ENCODE measurements at places on chromosomes 4 and X. TPM values are rescaled to one million over a fixed set of nuclear protein-coding genes. Genes with fewer than 3 reads are reported as not detected.

GRCh38 chr4:2178986-2179385 is 62.9 kb downstream of the HAUS3 start:
- H3K4me3 ChIP-seq, result no peak overlapping the region
- H3K36me3 ChIP-seq, result peaks cover 13% of the 10 kb centered on the region
- H3K4me1 ChIP-seq, result peaks cover 4% of the 10 kb centered on the region
- H3K27ac ChIP-seq, result no peak overlapping the region
- no peak for DNase-seq
- H3K27me3 ChIP-seq, result no peaks in the 10 kb centered on the region

DNA sequence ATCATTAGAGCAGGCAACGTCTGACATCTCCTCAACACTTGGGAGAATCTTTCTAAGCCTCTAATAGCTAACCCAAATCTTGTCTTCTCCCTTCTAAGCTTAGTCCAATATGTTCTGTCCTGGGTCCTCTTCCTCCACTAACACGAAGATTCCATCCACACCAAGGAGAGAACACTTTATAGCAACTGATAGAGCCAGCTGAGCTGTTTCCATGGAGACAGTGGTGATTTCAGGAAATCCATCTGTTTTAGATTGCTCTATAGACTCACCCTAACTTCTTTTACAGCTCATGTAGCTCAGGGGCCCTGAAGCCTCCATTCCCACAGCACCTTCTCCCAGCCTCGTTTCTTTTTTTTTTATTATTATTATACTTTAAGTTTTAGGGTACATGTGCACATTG is 37.4 kb downstream of the SCD5 start:
- no peak for DNase-seq
- H3K36me3 ChIP-seq, result no peaks in the 10 kb centered on the region

GRCh38 chr4:129092631-129093190 is 628 bp downstream of the SCLT1 start:
- H3K4me1 ChIP-seq, result peaks cover 39% of the 10 kb centered on the region
- no peaks in the 10 kb centered on the region for H3K27me3 ChIP-seq
- no peak for DNase-seq
- no peak overlapping the region for H3K27ac ChIP-seq

GRCh38 chr4:7792616-7793015 is 147.0 kb downstream of the AFAP1 start:
- no peak for DNase-seq
- no peaks in the 10 kb centered on the region for H3K27me3 ChIP-seq
- H3K4me1 ChIP-seq, result no peaks in the 10 kb centered on the region
- no peak overlapping the region for H3K27ac ChIP-seq
- H3K4me3 ChIP-seq, result no peak overlapping the region
- H3K36me3 ChIP-seq, result no peaks in the 10 kb centered on the region

DNA sequence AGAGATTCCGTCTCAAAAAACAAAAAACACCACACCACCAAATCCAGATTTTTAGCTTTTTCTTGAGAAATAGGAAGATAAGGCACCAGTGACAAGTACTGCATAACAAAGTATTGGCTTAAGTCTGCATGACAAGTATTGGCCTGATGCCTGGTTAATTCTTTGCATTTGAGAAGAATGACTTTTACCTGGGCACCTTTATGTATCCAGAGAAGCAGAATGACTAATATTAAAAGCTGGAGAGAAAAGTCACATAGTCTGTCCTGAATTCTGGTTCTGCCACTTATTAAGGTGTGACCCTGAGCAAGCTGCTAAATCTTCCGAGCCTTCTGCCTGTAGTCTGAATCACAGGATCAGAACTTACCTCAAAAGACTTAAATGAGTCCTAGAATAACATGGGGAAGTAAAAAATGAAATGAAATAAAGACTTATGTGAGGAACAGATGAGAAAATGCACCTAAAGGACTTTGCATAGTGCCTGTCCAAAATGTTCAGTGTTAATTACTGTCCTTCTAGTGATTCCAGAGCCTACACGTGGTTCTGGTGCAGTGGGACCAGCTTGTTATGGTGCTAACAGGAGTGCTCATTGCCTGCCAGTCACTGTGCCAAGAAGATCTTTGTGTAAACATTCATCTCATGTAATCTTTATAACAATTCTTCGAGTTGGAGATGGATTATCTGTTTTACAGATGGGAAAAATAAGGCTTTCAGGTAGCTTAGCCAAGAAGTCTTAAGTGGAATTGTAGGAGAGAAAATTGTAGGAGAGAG is 31.6 kb downstream of the UGDH start:
- H3K4me3 ChIP-seq, result no peak overlapping the region
- H3K27me3 ChIP-seq, result no peaks in the 10 kb centered on the region
- no peaks in the 10 kb centered on the region for H3K4me1 ChIP-seq
- DNase-seq, result no peak
- no peak overlapping the region for H3K27ac ChIP-seq

DNA sequence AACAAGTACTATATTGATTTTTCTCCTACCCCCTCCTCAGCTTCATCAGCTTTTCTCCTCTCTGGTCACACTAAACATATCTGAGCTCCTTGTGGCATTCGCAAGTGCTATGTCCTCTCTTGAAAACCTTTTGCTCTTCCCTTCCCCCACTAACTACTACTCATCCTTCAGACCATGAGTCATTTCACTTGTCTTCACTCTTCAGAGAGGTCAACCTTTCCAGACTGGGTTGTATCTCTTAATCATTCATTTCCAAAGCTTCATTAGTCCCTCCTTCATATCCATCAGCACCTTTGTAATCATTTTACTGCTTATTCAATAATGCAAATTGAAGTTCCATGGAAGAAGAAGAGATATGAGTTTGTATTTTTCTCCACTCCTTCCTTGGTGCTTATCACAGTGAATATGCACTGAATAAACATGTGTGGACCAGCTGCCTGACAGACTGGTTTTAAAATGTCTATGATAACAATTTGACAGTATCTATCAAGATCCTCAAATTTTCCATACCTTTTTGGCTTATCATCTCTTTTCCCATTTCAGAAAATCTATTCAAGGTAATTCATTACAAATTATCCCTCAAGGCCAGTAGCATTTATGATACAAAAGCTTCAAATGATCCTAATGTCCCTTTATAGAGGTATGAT is 28.4 kb downstream of the DDX60L start:
- H3K4me1 ChIP-seq, result peaks cover 40% of the 10 kb centered on the region
- no peak overlapping the region for H3K4me3 ChIP-seq
- H3K27me3 ChIP-seq, result no peaks in the 10 kb centered on the region
- peak overlapping the region; percentile 71 for H3K27ac ChIP-seq
- peaks cover 68% of the 10 kb centered on the region for H3K36me3 ChIP-seq

DNA sequence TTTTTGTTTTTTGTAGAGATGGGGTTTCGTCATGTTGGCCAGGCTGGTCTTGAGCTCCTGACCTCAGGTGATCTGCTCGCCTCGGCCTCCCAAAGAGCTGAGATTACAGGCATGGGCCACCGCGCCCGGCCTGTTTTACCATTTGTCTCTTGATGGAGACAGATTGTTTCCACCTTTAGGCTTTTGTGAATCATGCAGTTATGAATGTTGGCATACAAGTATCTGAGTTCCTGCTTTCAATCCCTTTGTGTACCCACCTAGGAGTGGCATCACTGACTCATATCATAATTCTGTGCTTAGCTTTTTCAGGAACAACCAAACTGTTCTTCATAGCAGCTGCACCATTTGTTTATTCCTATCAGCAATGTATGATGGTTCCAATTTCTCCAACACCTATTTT is 20.2 kb upstream of the MGST2 start:
- H3K4me3 ChIP-seq, result no peak overlapping the region
- H3K36me3 ChIP-seq, result no peaks in the 10 kb centered on the region
- no peak for DNase-seq
- H3K4me1 ChIP-seq, result no peaks in the 10 kb centered on the region
- H3K27ac ChIP-seq, result no peak overlapping the region
- peaks cover 2% of the 10 kb centered on the region for H3K27me3 ChIP-seq

DNA sequence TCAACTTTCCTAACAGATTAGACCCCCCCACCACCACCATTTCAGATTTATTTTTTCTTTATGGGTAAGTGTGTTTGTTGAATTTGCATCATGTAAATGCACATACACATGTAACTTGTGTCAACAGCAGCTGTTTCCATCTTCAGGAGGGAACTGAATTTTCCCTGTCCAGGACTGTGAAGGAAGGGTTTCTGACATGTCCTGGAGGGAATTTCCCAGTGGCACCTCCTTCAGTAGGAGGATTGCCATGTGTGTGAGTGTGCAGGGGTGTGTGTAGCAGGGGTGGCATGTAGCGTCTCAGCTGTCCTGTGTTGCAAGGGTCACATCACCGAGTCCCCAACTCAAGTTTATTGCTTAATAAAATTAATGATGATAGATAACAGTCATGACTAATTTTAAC is 19.7 kb downstream of the HERC6 start:
- DNase-seq, result no peak
- no peak overlapping the region for H3K4me3 ChIP-seq
- peaks cover 42% of the 10 kb centered on the region for H3K36me3 ChIP-seq
- H3K27ac ChIP-seq, result no peak overlapping the region
- H3K27me3 ChIP-seq, result no peaks in the 10 kb centered on the region
- H3K4me1 ChIP-seq, result no peaks in the 10 kb centered on the region

DNA sequence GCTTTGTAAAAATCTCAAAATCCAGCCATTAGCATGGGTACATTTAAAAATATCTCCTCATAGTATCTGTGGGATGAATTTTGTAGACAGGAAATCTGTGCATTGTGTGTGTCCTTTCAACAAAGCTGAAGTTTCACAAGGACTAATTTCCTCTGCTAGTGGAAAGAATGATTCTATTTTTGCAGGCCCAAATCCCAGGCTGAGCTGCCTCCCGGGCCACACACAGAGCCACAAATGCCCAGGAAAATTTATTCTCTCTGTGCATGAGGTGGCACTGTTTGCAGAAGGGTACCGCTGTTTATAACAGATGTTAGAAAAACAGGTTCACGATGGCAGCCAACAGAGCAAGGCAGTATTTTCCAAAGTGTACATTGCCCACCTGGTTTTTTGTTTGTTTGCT is 11.0 kb upstream of the VCX3B start:
- no peak for DNase-seq
- no peak overlapping the region for H3K27ac ChIP-seq
- no peaks in the 10 kb centered on the region for H3K27me3 ChIP-seq
- no peak overlapping the region for H3K4me3 ChIP-seq

DNA sequence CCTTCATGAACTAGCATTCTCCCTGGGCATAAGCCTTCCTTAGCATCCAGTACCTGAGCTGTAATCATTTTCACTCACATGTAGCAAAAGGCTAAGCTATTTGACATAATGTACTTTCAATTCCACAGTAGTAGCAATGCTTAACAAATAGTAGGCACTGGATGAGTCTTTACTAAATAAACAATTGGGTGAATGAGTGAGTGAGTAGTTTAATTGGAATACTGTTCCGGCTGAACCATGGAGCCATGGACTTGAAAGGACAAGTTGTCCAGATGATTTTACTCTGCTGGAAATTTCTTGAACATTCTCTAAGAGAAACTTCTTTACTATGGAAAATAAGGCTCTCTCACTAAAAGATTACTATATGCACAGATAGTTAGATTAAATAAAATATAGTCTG is 159.3 kb downstream of the FAM47B start:
- H3K36me3 ChIP-seq, result no peaks in the 10 kb centered on the region
- no peak for DNase-seq

GRCh38 chrX:29487714-29488113 is 727.6 kb upstream of the MAGEB2 start:
- H3K4me3 ChIP-seq, result no peak overlapping the region
- DNase-seq, result no peak
- H3K36me3 ChIP-seq, result no peaks in the 10 kb centered on the region
- no peaks in the 10 kb centered on the region for H3K4me1 ChIP-seq
- H3K27me3 ChIP-seq, result no peaks in the 10 kb centered on the region
- H3K27ac ChIP-seq, result no peak overlapping the region

Gene NCAPG
- total RNA-seq, result 87.5 TPM

Gene MAGEA1
- total RNA-seq, result not detected

Gene MED14
- 47.7 TPM for total RNA-seq

Gene GLRA3
- total RNA-seq, result not detected

Gene FGA
- total RNA-seq, result not detected

Gene RTL5
- 0.14 TPM for total RNA-seq

Gene WDR45
- 50.5 TPM for total RNA-seq
